T-helper 22 cell (primary cell): ENCODE measurements at places on chromosomes 5 and 9.

- DNase-seq: no peak
These were observed 278.8 kb downstream of the GAS1 start for GRCh38 chr9:86668488-86668887.

- no peak for DNase-seq
These were observed 157.2 kb upstream of the PITX1 start for GRCh38 chr5:135191084-135191826.

- DNase-seq: no peak
These were observed 60.5 kb downstream of the ACER2 start for GRCh38 chr9:19469271-19469670.

- DNase-seq: no peak
These were observed 284.8 kb downstream of the ADGRV1 start for GRCh38 chr5:90843443-90843842.

- DNase-seq: no peak
These were observed 471.0 kb downstream of the EFNA5 start for GRCh38 chr5:107199756-107200155.
